ENCODE measurements at places on chromosomes 5 and 9.

DNA sequence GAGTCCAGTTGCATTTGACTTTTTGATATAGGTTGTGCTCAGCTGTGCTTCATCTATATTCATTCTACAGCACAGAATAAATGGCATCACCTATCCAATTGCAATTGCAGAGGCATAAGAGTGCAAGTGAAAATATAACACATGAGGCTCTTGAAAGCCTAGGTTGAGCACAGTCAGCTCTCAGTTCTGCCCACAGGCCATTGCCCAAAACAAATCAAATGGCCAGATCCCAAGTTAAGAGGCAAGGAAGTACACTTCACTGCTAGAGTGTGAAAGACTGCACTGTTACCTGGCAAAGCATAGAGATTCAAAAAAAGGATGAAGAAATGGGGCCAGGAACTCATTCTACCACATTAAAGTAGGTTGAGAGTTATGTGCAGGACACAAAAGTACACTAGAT lies 305.5 kb upstream of the SEMA6A start:
- DNase-seq, result no peak

- no peak for DNase-seq
Measured at GRCh38 chr5:77181596-77182304, 28.7 kb upstream of the PDE8B start.

DNA sequence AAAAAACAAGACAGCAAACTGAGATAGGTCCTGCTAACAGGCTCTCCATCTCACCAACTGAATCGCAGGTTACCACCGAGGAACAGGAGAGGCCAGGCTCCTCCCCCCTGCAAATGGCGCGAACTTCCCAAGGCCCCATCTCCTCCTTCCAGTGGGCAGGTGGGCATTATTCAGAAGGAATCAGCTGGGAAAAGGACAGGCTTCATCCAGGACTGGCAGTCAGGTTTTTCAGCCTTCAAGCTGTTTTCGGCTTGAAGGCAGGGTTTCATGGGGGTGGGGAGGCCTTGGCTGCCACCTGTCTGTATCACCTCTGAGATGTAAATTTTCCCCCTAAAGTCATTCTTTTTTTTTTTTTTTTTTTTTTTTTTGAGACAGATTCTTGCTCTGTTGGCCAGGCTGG lies 79.4 kb downstream of the SFXN1 start:
- no peak for DNase-seq

DNA sequence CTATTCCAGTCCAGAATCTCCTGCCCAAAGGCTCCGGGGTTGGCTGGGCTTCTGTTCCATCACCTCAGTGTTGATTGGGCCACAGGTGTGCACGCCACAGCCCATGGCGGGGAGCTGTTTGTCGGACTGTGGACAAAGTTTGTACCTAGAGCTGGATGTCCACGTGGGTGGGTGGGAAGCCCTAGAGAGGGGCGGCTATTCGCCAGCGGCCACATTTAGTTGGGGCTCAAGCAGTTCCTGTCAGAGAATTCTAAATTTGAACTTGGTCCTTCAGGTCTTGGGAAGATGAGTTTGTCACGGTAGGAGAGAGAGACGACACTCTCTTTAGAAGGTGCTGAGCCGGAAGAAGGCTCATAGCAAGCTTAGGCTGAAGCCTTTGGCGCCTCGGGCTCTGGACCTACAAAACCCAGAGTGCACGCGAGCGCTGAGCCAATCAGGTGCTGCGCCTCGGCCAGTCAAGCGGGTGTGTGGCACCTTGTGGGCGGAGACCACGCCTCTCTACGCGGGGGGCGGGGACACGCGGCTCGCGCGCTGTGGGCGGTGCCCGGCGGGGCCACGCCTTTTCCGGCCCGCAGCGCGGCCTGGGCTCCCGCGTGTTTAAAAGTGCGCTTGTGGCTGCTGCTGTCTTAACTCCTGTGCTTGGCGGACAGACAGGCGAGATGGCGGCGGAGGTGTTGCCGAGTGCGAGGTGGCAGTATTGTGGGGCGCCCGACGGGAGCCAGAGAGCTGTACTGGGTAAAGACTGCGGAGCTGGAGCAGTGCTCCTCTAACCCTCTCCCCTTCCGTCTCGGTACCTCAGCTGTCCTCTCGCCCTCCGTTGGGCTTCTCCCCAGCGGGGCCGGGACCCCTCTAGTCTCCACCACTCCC lies at the start of gene POLR1E:
TSS of gene POLR1E (plus strand) at position 560 of the 867 bp plus-strand sequence. CDS start at position 660, 100 bp downstream.
- peak; percentile 97 for DNase-seq

DNA sequence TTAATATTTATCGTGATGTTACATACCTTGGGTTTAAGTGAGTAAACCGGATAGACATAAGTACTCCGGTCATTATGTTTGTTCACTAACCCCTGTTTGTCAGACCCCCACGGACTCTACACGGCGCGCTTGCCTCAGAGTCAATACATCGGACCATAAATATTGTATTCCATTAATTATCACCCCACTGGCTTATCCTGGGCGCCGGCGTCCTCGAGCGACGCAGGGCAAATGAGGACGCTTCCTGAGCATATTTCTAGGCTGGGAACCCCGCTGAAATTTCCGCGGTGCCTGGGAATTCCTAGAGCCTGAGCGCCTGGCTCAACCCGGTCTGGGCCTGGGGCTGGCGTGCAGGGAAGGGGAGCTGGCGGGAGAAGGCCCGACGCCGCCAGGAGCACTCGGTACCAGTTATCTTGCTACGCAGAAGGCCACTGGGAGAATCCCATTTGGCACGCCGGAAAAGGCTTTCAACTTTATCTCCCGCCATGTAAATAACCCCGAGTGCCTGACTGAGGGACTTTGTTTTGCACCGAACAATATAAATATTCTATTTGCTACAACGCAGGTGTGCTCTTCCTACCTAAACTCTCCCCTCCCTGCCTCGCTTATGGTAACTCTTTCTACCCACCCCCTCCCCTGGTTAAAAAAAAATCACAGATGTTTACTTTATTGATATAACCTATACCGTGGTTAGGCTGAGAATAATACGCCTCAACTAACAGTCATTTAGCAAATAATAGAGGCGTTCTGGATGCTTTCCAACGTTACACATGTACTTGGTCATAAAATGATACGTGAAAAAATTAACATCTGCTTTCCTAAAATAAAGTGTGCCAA lies 19.4 kb downstream of the NR2F1 start:
- no peak for DNase-seq

DNA sequence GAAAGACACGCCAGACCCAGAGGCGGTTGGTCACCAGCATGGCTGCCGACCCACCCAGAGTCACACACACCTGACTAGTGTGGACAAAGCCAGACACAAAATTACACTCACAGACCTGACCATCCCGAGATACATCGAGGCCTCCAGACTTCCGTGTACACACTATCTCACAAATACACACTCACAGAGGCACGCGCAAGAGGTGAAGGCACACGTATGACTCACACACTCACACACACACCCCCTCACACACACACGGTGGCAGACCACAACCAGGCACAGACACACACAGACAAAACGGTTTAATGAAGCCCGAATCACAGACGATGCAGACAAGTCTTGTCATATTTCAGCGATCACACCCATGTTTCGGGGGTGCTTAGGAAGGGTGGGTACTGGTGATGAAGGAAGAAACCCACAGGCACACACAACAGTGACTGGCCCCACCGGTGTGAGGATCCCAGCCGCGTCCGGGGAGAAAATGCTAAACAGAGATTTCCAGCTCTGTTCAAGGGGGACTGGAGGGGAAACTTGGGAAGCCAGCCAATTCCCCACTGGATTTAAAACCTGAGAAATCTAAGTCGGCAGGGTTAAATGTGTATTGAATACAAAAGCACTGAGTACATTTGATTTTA lies 51.3 kb downstream of the CRB2 start:
- no peak for DNase-seq

DNA sequence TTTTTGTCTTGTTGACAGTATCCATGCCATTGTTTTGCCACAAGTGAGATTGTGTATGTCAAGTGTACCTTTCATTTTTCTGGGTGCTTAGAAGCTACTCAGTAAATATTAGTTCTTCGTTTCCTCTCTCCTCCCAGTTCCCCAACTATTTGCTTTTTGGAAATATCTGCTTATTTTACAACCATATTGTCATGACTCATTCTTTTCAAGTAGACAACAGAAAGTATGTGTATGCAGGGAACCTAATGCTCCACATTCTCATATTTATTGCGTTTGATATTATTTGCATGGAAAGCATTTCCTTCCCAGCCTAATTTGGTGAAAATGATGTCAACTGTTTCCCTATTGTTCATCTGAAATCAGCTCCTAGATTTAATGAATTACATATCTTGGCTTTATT lies 483.7 kb upstream of the RIOK2 start:
- no peak for DNase-seq

- DNase-seq, result no peak
Measured at GRCh38 chr5:11477786-11478185, 426.5 kb downstream of the CTNND2 start.

DNA sequence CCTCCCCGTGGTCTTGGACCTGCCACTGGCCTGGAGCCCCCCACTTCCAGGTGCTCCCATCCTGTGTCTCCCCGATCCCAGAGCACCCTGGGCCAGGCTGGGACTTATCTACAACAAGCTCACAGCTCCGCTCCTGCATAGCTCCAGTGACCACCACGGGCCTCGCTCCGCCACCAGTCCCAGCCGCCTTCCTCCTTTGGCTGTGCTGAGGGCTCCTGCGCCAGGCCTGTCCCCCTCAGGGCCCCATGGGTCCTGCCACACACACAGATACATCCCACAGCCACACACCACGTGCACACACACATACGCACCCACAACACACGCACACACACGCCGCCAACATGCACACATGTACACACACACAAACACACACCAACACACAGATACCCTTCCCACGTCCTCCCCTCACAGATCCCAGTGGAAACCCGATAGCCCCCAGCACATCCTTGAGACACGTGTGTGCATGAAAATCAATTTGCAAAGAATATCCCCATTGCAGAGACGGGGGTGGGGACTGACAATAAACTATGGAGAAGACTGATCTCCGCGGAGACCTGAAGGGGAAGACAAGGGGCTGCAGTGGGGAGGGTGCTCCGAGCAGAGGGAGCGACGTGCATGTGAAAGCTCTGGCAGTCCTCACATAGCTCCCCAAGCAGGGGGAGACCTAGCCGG lies 18.5 kb upstream of the LAMC3 start:
- no peak for DNase-seq

GRCh38 chr5:174189654-174190541 lies 144.4 kb downstream of the NSG2 start:
- no peak for DNase-seq

DNA sequence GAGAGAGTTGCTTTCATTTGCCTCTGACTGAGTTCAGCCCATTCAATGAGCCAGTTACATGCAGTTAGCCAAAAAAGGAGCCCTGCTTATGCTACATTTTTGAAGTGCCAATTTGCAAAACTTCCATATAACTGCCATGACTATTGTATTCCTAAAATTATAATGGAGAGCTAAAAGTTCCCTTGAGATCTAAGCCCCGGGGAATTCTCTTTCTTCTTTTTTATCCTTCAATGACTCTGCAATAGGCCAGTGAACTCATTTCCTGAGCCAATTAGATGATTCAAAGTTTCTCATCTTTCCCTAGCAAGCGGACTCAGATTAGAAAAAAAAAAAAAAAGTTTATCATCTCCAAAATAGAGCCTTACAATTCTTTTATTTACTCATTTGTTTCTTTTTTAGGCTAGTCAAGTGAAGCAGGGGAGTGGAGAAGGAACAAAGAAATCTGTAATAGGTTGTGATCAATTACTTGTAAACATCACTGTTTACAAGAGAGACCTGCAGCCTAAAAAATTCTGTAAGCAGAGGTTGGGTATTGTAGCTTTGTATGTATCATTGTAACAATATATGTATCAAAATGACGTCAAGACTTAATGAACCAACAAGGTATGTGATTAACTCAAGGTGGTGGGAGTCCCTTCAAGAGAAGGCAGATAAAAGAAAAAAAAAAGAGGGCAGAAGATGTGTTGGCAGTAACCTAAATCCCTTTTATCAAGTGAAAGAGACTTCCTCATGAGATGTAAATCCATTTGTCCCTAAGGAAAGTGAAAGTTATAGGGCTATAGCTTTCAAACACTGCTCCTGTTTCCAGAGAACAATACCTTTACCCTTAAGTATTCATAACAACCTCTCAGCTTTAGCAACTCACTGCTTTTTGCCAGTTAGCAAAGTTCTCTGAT lies 48.7 kb upstream of the HOMER1 start:
- no peak for DNase-seq

DNA sequence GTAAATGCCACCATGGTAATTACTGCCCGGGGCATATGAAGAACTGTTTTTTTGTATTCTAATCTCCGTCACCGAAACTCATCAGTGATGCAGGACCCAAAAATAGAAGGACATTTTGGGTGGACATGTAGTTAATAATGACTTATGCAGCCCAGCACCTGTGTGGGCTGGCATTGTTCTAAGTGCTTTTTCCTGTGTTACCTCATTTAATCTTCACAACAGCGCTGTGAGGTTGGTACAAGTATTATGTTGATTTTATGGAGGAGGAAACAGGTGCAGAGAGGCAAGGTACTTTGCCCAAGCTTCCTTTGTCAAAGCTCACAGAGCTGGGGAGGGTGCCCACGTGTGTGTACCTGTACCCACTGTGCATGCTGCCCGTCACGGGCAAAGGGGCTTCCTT lies 58.4 kb downstream of the DAPK1 start:
- DNase-seq, result no peak

DNA sequence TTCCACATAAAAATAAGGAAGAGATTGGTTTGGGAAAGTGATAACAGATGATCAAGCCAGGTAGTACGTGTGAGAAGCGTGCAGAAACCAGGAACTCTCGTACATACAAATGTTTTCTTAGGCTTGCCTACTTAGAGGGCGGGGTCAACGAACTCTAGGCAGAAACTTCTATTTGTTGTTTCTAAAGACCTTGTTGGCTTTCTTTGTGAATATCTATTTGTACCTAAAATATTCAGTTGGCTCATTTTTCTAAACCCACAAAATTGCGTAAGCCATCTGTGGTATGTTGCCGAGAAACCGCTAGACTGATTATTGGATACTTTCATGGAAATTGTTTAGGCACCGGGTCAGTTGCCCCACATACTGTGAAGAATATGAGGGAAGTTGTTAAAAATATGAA lies 458.5 kb downstream of the MAT2B start:
- DNase-seq, result no peak

DNA sequence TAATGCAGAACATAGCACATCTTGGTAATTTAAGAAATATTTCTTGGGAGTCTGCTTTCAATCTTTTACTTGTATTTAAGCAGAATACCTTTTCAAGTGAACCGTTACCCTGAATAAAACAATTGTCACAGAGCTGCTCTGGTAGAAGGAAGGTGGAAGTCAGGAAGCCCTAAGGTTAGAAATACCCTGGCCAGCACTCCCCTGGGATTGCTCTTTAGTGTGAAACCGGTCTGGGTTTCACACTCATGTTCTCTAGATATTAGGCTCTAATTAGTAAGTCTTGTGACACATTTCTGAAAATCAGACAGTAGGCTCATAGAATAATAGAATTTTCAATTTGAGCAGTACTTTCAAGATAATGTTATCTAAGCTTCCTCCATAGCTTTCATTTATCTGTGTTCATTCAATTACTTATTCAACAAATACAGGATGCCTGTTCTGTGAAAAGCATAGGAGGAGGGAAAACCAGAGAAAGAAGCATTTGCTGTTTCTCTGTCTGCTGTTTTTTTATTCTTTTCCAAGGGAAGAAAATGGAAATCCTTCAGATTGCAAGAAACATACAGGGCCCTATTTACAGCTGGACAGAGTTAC lies 825.5 kb downstream of the TLR4 start:
- no peak for DNase-seq
